ENCODE measurements at places on chromosomes 13 and 19. TPM values are rescaled to one million over a fixed set of nuclear protein-coding genes. Genes with fewer than 3 reads are reported as not detected.
A peak's percentile ranks its signal among the peaks of the same experiment; 100 is the strongest.

DNA sequence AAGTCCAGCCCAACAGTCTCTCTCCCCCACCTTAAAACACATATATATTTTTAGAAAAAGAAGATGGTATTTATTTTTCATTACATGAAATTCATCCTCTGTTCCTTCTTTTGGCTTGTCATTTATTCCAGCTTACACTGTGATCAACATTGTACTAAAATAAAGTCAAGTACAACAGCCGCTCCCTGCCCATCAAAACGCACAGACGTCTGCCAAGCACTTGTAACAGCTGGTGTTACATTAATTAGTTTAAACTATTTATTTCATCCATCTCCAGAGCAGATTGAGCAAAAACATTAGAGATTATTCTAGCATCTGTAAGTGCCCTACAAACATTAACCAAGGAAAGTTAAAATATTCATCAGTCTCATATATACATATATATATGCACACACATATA lies 350.5 kb downstream of the DACH1 start:
- DNase-seq, result no peak

DNA sequence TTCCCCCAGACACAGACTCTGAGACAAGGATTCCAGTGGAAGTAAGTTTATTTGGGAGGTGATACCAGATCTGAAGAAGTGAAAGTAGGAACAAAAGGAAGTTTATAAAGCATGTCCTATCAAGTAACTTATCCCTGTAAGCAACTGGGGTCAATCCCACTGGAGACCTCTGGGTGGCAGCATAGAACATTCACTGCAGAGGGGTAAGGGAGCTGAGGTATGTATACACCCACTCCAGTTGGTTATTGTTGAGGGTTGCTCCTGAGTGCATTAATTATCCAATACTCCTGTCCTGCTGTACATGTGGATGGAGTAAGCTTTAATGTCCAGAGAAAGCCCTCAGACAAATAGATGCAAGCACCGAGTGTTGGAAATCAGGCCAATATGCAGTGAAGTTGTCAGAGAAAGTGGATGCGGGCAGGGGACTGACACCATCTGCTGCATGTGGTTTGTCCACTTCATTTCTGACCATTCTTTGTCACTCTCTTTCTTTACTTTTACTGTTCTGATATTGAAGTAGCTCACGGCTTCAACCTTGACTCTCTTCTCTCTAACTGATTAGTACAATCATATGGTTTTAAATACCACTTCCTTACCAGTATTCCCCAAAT lies 46.7 kb downstream of the NOTCH3 start:
- no peak for DNase-seq

DNA sequence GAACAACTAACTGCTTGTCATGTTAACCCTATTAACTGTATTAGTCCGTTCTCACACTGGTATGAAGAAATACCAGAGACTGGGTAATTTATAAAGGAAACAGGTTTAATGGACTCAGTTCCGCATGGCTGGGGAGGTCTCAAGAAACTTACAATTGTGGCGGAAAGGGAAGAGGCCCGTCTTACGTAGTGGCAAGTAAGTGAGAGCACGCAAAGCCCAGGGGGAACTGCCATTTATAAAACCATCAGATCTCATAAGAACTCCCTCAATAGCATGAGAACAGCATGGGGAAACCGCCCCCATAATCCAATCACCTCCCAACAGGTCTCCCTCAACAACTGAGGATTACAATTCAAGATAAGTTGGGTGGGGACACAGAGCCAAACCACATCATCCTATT lies 34.7 kb downstream of the PHF11 start:
- DNase-seq, result no peak

Gene PABPC3
- not detected for total RNA-seq

GRCh38 chr19:2113439-2114211 lies 16.9 kb downstream of the IZUMO4 start:
- no peak for DNase-seq

Gene NKPD1
- total RNA-seq, result 1.3 TPM

DNA sequence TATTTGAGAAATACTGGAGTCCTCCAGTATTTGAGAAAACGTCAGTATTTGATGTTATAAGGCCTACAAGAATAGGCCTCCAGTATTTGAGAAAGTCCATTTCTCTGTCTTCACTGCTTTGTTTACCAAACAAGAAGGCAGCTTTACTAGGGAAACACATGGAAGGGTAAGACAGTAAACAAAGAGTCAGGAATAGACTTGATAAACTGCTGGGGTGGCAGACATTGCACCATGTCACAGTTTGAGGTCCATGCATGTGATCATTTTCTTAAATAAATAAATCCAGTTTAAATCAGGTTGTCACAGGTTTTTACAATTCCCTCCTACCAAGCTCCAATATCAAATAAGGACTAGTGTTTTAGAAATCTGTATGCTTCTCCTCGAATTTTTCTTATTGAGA lies 1431.0 kb upstream of the SPRY2 start:
- DNase-seq, result no peak

Gene ZNF677
- 26.3 TPM for total RNA-seq

DNA sequence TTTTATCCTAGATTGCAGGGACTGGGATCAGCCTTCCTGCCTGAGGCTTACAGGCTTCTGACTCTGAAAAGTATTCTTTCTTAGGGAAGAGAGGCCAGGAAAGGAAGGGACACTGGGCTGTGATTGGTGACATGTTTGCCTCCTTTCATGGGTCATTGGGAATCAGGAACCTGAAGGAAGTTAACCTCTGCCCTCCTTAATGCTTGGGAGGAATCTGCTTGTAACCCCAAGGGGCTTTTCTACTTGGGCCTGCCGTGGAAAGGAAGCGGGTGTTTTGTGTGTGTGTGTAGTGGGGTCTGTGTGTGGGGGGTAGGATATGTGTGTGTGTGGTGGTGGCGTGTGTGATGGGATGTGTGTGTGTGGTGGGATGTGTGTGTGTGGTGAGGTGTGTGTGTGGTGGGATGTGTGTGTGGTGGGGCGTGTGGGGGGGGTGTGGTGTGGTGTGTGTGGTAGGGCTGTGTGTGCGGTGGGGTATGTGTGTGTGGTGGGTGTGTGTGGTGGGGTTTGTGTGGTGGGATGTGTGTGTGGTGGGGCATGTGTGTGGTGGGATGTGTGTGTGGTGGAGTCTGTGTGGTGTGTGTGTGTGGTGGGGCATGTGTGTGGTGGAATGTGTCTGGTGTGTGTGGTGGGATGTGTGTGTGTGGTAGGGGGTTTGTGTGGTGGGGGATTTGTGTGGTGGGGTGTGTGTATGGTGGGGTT lies 41.3 kb upstream of the NPAS1 start:
- no peak for DNase-seq

Gene KLK12
- total RNA-seq, result not detected

DNA sequence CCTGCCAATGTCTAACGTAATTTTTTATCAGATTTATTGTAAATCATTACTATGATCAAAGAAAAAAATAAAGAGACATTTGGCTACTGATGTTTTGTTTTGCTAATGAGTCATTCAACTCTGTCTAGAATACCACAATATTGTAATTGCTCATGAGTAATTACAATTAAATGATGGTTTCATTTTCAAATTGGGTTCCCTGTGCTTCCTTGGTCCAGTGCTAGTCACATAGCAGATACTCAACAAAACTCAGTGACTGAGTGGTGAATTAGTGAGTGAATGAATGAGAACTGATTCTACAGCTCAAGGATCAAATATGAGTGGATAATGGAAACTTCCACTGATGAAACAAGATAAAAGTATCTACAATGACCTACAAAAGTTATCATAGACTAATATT lies 304.7 kb downstream of the POU4F1 start:
- DNase-seq, result no peak

DNA sequence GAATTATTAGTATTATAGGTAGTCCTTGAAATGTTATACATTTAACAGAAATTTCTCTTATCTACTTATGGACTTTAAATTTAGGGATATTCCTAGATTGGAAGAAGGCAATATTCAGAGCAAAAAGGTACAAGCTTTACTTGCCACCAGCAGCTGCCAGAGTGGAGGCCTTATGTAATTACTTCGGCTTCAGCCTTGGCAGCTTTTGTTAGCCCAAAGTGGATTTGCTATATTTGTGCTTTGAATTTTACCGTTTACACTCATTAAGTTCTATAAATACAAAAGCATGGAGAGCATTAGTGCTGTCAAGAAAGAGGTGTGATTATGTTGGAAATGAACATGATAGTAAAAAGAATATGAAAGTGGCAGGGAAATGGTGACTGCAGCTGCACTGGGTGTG lies 319.9 kb downstream of the ATP8A2 start:
- no peak for DNase-seq

GRCh38 chr13:84137292-84137691 lies 255.0 kb upstream of the SLITRK1 start:
- no peak for DNase-seq

- no peak for DNase-seq
Measured at GRCh38 chr13:50969691-50970090, 60.1 kb downstream of the RNASEH2B start.

- DNase-seq, result no peak
Measured at GRCh38 chr19:17748884-17749638, 2.2 kb upstream of the FCHO1 start.

DNA sequence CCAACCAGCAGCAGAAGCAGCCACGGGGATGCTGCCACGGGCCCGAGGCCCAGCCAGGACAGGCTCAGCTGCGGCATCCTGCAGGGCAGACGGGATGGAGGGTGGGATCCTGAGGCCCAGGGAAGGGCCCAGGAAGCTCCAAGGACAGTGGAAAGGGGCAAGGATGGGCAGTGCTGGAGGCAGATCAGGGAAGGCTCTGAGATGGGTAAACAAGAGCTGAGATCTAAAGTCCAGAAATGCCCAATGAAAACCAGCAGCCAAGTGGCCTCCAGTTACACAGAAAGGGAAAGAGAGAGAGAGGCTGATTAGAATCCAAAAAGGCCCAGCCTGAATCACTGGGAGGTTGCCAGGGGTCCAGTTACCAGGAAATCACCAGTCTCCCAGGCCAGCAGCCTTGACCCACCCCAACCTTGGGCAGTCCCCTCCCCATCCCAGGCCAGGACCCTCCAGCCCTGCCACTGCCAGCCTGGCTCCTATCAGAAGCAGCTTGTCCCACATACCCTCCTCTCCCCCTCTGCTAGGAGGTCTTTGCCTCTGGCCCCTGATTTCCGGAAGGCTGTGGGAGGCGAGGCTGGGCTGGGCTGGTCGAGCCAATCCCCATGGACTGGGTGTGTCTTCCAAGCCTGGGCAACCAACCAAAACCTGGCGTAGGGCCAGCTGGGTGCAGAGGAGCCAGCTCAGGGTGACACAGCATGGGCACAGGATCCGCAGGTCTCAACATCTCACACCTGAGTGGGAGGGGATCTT lies at the start of gene CYP4F11:
Gene CYP4F11 (minus strand): TSS at position 198 of the 747 bp plus-strand sequence. CDS start 121 bp downstream, at position 77.
- peak; percentile 89 for DNase-seq

DNA sequence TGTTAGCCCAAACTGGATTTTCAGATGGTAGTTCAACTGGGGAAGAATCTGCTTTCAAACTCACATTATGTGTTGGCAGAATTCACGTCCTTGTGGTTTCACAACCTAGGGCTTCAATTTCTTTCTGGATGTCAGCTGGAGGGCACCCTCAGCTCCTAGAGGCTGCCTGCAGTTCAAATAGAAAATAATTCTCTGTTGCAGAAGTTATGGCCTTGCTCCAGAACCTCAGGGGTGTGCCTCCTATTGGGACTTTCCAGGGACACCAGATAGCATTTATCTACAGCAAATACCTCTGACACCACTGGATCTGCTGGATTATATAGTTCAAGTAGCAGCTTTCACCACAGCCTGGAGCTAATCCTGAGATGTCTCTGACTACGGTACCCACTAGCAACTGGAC lies 11.8 kb upstream of the RB1 start:
- no peak for DNase-seq

GRCh38 chr13:113559901-113560644 lies 24.5 kb upstream of the TFDP1 start:
- peak; percentile 10 for DNase-seq

Gene HOOK2
- total RNA-seq, result 45.8 TPM

- DNase-seq, result no peak
Measured at GRCh38 chr13:39462428-39462827, 140.6 kb downstream of the LHFPL6 start.

Gene FCGBP
- 77.3 TPM for total RNA-seq

GRCh38 chr13:34751044-34751443 lies 191.0 kb upstream of the NBEA start:
- DNase-seq, result no peak

GRCh38 chr19:48203222-48203793 lies 32.8 kb downstream of the ZSWIM9 start:
- DNase-seq, result no peak

DNA sequence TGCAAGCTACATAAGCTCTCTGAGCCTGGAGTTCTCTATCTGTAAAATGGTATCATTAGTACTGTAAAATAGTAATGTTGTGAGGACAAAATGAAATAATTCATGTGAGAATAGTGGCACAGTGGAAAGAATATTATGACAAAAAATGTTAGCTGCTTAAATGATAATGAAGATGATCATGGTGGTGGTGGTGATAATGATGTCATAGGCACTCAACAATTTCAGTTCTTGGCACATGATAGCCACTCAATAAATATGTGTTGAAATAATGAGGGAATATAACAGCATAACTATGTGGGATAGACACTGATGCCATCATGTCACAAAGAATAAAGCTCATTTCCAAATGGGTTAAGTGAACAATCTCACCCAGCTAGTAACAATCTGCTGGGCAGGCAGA lies 736.3 kb downstream of the EFNB2 start:
- DNase-seq, result no peak

GRCh38 chr13:68304286-68304893 lies 1074.3 kb upstream of the PCDH9 start:
- DNase-seq, result no peak

Data from breast epithelium (tissue), 4 donors.